Vagina (tissue), 2 donors: ENCODE measurements at places on chromosomes 1 and 21. TPM values are rescaled to one million over a fixed set of nuclear protein-coding genes. Genes with fewer than 3 reads are reported as not detected.

SPTA1 gene
- 0.25 TPM for total RNA-seq

C1orf94 gene
- not detected for total RNA-seq

CFAP107 gene
- not detected for total RNA-seq

LAPTM5 gene
- 39.8 TPM for total RNA-seq

DCDC2B gene
- total RNA-seq, result not detected

BRINP2 gene
- 0.49 TPM for total RNA-seq

CACNA1S gene
- total RNA-seq, result not detected

RPTN gene
- 0.25 TPM for total RNA-seq

ZFP69B gene
- total RNA-seq, result 1.2 TPM

CR1 gene
- 2.5 TPM for total RNA-seq

KCNQ4 gene
- 2.0 TPM for total RNA-seq

B3GALNT2 gene
- total RNA-seq, result 48.6 TPM

PROX1 gene
- 4.7 TPM for total RNA-seq

LCE1F gene
- not detected for total RNA-seq

CYP4A11 gene
- total RNA-seq, result not detected

KRTAP19-4 gene
- not detected for total RNA-seq
